Midbrain (tissue), 1 donor: ENCODE measurements at places on chromosomes 5 and 9.

GRCh38 chr9:136629879-136630661, 32.6 kb upstream of the EGFL7 start:
- DNase-seq: peak; percentile 45

DNA sequence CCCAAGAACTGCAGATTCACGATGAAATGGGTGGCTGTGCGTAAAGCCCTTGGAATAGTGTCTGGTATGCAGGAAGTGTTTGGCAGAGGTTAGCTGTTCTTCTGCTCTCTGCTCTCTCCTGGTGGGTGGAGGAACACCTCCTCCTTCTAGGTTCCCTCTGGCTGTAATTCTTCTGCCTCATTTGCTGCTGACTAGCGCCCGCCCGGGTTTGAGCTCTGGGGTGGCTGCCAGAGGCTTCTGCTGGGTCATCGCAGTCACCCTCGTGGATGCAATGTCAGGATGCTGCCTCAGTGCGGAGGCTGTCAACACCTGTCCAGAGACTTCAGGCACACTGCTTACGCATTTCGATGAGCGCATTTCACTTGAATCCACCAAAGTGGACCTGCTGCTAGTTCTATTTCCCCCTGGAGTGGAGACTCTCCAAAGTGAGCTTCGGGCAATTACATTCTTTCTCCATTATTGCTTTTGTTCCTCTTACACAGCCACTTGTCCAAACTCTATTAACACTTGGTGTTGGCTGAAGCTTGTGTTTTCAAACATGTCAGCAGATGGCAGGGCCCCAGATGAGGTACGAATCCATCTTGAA, 11.7 kb downstream of the DOCK2 start:
- no peak for DNase-seq

DNA sequence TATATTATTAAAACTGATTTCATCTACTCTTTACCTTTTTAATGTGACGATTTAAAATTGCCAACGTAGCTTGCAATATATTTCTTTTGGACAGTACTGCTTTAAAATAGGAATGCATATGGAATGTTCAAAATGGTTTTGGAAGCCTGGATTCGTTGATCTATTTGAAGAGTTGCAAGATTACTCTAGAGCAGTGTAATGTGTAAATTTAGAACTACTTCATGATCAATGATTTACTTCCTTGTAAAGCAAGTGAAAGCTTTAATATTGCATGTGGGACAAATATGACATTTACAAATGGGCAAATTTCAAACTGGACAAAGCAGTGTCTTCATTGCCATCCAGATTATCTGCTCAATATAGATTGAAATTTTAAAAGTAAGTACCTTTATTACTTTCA, 38.3 kb downstream of the PARP8 start:
- DNase-seq: no peak

- DNase-seq: no peak
Measured at GRCh38 chr5:1793966-1794900, 5.4 kb downstream of the MRPL36 start.

DNA sequence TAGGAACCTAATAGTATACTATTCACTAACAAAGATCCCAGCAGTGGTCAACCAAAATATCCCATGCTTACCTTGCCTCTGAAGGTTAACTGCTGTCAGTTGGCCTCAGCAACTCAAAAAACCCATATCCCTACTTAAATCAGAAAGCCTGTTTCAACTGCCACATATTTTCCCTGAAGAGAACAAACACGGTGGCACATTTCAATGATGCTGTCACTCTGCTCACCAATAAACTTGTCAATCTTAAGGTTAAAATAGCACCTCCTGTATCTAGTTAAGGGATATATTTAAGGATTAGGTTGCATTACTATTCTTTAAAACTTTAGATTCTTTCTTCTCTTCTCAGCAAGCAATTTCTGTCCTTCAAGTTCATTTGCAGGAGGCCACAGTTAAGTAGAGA, 986.9 kb downstream of the CDH18 start:
- no peak for DNase-seq

DNA sequence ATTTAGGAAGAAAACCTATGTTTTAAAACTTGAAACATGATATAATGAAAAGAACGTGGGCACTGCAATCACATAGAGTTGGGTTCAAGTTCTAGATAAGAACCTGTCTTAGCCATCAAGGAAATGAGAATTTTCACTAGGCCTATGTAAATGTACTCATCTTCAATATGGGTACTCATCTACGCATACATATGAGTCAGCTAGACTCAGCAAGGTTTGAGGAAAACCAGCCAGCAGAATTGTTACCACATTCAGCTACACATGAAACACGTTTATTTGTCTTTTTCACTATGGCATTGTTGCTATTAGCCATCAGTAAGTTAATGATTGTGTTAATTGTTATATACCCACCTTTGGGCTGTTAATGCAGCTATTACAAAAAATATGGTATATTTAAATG, 146.3 kb downstream of the CHSY3 start:
- DNase-seq: no peak

- no peak for DNase-seq
Measured at GRCh38 chr9:88936668-88937067, 54.6 kb upstream of the S1PR3 start.

GRCh38 chr5:119379096-119379495, 23.3 kb downstream of the TNFAIP8 start:
- no peak for DNase-seq

DNA sequence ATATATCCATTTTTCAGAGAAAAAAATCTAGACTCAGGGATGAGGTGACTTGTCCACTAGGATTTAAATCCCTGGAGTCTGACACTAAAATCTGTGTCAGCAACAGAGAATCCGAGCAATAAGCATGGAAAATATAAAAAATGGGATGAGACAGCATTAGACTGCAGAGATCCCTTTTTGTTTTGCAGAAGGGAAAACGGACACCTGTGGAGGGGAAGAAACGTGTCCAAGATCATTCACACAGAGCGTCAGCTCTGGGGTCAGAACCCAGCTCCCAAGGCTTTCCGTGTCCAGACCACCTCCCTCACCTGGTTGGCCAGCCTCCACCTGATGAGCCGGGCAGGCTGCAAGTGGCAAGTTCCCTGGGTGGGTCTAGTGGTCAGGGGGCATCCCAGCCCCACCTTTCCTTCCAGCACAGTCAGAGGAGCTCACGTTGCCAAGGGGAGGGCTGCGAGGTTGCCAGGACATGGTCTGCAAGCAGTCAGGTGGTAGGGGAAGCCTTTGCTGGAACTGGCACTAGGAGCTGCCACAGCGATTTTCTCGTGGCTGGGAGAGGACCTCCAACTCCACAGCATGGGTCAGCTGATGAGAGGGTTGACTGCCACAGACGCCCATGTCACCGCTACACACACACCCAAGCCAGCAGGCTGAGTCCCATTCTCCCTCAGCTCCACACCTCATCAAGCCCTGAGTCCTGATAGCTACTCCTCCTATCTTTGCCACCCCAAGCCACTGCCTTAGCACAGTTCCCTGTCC, 65.9 kb upstream of the CPLX2 start:
- no peak for DNase-seq

DNA sequence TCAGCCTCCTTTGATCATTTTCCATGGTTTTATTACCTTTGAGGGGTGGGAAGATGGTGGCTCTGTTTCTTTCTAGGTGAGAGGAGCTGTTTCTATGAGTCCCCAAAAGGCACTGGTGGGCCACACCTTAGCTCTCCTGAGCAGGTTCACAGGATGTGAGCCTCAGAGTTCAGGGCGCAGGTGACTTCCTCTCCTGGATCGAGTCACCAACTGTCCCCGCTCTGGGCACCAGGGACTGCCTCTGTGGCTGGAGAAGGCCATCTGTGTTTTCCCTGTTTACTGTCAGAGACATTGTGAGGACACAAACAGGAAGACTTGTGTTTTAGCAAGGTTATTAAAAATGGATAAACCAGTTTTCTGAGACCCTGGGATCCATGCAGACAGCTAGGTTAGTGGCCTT, 68.5 kb downstream of the IL31RA start:
- no peak for DNase-seq

DNA sequence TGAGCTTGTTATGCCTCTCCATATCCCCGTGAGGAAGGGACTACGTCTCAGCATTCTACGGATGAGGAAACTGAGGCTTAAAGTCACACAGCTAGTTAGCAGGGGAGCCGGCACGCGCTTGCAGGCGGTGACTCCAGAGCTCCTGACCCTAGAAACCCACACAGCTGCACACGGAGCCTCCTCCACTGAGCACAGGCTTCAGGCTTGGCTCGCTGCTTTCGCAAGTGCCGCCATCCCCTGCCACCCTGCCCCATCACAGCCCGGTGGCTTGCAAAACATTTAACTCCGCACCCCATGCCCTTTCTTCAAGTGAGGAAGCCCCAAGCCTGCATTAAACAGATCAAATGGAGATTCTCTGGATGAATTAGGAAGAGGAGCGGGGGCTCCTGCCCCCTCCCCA, 138.3 kb downstream of the HSD17B3 start:
- no peak for DNase-seq
